ENCODE measurements at places on chromosomes 1 and 21.

DNA sequence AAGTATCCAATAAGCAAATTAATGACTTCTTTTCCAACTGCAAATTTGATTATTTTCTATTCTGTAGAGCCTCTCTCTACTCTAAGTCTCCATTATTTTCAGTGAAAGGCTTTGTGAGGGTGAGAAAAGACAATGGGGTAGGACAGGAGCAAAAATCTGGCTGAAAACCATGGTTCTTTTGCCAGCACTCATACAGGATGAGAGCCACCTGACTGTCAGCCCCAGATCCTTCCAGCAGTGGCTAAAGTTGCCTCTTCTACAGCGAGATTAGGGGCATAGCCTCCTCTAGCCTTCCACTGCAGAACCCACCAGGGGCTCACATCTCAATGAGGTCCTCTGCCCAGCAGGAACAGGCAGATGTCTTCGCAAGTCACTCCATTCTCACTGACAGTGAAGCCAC is 23.7 kb downstream of the NMNAT2 start:
- DNase-seq = no peak

- no peak for DNase-seq
Observed at GRCh38 chr1:64701886-64702285, 43.0 kb upstream of the RAVER2 start.

GRCh38 chr1:66349242-66349641 is 184.7 kb upstream of the SGIP1 start:
- DNase-seq = no peak

DNA sequence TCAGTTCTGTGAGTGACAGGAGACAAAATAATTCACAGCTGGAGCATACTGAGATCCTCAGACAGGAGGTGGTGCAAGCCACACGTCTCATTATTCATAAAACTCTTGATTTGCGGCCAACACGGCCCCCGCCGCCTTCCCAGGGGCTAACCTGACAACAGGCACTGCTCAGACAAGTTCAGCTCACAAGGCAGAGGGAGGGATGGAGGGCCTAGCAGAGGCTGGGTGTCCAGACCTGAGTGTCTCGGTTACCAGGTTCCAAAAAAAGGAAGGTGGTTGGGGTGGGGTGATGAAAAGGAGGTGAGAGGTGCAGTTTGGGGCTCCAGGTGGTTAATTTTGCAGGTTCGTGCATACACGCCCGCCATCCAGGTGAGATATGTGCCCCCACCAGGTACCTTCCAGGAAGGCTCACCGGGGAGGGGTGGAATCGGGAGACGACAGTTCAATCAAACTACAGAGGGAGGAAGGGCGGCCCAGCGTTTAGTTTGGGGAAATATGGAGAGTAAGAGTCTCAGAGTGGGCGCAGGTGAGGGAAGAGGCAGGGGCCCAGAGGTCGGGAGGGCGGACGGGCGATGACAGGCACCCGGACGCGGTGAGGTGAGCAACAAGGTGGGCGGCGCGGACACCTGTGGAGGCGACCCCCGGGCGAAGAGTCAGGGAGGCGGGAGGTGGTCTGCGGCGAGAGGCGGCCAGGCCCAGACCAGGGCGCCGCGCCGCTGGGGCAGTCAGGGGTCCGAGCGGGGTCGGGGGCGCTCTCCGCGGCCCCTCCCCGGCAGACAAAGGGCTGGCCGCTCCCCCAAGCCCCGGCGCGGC is 629 bp downstream of the CTNNBIP1 start:
- DNase-seq = no peak

GRCh38 chr1:47521034-47521881 is 83.4 kb downstream of the FOXD2 start:
- no peak for DNase-seq

- no peak for DNase-seq
Observed at GRCh38 chr1:61604261-61604660, 120.7 kb downstream of the TM2D1 start.

DNA sequence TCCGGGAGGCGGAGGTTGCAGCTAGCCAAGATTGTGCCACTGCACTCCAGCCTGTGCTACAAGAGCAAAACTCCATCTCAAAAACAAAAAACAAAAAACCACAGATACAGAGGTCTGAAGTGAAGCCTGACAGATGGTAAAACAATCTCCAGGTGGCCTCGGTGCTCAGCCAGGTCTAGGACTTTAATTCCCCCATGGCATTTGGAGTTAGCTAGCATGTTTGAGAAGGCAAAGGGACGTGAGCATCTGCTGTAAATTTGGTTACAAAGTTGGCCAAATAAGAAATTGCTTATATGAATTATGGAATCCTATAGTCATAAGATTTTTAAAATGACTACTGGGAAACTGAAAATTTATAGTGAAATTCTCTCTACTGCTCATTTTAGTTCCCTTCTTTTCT is 98.3 kb upstream of the FMN2 start:
- no peak for DNase-seq

GRCh38 chr1:116322752-116323405 is 50.2 kb upstream of the ATP1A1 start:
- no peak for DNase-seq

DNA sequence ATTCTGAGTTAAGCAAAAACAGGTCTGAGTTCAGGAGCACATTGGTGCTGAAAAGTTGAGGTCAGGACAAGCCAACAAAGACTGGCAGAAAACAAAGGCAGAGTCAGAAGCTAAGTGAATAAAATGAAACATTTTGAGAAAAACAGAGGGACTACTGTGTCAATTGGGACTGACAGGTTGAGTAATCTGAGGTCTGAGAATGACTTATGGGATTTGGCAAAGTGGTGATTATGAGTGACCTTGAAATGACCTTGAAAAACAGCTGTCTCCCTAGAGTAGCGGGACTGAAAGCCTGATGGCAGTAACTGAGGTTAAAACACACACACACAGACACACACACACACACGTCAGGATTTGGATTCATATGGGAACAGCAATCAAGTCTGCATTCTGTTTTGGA is 8.8 kb upstream of the COG2 start:
- no peak for DNase-seq

DNA sequence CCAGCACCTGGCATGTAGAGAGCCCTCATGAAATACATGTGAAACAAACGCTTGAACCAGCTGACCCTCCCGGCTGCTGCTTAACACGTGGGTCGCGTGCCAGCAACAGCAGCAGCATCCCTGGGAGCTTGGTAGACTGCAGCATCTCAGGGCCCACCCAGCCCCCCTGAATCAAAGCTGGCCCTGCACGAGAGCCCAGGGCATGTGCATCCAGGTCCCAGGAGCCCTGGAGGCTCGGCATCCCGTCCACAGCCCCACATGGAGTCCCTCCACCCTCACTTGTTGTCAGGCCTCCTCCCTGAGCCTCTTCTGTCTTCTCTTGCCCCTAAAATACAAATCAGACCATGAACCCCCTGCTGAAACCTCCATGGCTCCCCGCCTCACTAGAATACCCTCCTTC is 123.1 kb downstream of the MATN1 start:
- DNase-seq = no peak

DNA sequence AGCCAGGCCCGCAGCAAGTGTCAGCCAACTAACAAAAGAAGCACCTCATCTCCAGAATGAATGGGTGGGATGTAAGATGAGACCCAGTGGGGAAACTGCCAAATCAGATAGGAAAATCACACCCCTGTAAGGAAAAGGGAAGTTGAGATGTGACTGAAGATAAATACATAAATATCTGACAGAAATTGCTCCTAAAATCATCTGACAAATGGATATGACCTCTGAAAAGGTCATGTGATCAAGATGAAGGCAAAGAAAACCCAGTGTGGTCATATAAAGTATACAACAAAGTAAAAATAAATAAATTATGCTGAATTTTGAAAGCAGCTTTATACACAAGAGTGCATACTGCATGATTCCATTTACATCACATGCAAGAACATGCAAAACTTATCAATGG is 12.7 kb downstream of the SIPA1L2 start:
- no peak for DNase-seq

- DNase-seq = no peak
Observed at GRCh38 chr1:230120921-230121381, 53.9 kb downstream of the GALNT2 start.

DNA sequence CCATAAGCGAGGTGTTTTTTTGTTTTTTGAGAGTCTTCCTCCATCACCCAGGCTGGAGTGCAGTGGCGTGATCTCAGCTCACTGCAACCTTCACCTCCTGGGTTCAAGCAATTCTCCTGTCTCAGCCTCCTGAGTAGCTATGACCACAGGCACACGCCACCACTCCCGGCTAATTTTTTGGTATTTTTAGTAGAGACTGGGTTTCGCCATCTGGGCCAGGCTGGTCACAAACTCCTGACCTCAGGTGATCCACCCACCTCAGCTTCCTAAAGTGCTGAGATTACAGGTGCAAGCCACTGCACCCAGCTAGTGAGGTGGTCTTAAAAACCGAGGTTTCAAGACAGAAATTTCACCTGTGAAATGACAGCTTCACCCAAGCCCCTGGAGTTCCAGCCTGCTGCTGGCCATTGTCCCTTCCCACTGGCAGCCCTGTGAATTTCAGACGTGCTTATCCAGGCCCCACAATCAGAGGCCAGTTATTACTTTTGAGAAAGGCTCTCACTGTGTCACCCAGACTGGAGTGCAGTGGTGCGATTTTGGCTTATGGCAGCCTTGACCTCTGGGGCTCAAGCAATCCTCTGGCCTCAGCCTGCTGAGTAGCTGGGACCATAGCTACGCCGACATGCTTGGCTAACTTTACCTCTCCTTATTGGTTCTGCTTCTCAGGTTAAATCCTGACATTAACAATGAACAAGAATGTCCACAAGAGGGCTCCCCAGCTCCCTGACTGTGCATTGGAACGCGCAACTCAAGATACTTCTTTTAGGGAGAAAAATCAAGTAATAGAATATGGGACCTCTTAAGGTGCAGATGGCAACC is 19.4 kb downstream of the ENO1 start:
- DNase-seq = no peak

DNA sequence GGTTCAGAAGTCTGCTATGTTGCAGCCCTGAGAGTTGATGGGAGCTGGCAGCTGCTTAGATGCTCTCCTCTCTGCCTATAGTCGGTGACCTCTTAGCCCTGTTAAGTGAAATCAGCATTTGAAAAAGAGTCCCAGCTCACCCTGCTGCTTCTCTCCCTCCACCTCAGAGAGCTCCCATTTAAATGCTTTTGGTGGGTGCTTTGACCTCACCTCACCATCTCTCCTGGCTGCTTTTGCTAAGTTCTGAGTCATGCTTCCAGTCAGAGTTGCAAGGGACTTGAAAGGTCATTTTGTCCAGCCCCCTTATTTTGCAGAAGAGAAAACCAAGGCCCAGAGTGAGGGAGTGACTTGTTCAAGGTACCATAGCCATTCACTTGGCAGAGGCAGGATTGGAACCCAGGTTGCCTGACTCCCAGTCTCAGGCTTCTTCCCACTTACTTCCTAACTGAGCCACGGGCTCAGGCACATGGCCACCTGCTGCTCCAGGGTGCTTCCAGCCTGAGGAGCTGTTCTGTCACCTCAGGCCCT is 3.3 kb downstream of the MAPKAPK2 start:
- DNase-seq = no peak

DNA sequence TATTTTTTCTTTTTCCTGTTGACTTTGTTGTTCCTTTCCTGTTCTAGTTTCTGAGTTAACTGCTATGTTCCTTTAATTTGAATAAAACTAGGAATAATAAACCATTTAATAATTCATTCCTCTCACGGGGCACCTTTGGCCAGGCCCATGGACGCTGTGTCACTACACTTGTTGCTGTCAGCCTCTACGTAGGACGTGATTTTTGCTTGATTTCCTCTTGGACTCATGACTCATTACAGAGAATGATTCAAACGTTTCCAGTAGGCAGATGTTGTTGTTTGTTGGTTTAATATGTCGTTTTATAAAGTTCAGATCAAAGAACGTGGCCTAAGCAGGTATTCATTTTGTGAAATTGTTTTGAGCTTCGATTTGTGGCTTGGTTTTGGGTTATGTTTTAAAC is 9.1 kb upstream of the SLC19A1 start:
- no peak for DNase-seq

DNA sequence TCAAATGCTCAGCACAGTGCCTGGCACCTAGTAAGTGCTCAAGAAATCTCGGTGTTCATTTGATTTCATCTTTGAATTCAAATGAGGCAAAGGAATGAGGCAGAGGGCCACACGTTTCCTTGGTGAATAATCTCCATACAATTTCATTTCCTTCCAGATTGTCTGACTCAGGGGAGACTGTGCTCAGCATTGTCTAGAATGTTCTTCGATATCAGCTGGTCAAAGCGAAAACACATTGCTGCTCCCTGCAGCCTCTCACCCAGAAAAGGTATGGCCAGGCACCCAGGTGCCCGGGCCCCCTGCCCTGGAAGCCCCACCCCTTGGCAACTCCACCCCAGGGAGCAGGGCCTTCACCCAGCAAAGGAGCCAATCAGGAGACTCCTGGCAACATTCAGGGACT is 55.8 kb downstream of the FBXO2 start:
- no peak for DNase-seq

GRCh38 chr1:229248821-229249817 is 21.8 kb upstream of the RAB4A start:
- DNase-seq = no peak

GRCh38 chr1:60865166-60865565 is 217.2 kb upstream of the NFIA start:
- DNase-seq = no peak

GRCh38 chr1:156599811-156600210 is 1.5 kb downstream of the GPATCH4 start:
- DNase-seq = no peak

DNA sequence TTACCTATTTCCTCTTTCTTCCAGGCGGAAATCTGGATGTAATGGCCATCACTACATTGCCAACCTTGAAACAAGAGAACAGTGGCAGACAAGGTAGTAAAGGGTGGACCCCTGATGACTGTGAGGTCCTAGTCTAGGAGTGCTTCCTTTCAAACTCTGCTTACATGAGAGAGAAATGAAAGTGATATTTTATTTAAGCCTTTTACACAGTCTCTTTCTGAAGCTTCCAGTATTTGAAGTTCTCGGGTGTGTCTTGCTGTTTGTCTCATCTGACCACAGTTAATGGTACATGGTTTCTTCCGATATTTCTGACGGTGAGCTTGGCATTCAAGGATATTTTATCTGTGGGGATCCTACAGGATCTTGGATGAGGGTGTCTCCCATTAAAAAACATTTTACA is 215.2 kb downstream of the SLC45A1 start:
- DNase-seq = no peak

GRCh38 chr1:85495556-85495955 is 30.6 kb upstream of the DDAH1 start:
- DNase-seq = no peak

GRCh38 chr21:31298618-31299269 is 45.3 kb downstream of the TIAM1 start:
- no peak for DNase-seq

GRCh38 chr1:184843732-184844495 is 89.3 kb upstream of the EDEM3 start:
- no peak for DNase-seq

GRCh38 chr1:63874278-63874880 is 100.6 kb downstream of the ROR1 start:
- no peak for DNase-seq

GRCh38 chr1:87902830-87903229 is 574.1 kb downstream of the LMO4 start:
- no peak for DNase-seq

DNA sequence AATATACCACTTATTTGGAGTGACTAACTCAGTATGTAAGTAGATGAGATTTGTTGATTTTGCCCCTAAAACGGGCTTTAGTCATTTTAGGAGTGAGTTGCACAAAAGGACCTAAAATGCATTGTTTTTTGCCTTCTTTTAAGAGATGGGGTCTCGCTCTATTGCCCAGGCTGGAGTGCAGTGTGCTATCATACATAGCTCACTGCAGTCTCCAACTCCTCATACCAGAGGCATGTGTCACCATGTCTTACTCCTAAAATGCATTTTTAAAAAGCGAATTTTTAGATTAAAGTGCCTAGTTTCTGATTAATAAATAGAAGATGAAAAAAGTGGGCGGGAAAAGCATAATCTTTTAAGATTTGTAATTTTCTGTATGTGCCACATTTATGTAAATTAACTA is 11.5 kb upstream of the NEXN start:
- no peak for DNase-seq

- DNase-seq = no peak
Observed at GRCh38 chr1:33758698-33759097, 105.2 kb upstream of the HMGB4 start.

All from activated naive CD8-positive, alpha-beta T cell treated with anti-CD3 and anti-CD28 coated beads, Interleukin-2, amount 50 U/mL, for 16 hours (primary cell).